ENCODE measurements at places on chromosomes 3 and 15. TPM values are rescaled to one million over a fixed set of nuclear protein-coding genes. Genes with fewer than 3 reads are reported as not detected.

Gene SH3GL3
- not detected for total RNA-seq

DNA sequence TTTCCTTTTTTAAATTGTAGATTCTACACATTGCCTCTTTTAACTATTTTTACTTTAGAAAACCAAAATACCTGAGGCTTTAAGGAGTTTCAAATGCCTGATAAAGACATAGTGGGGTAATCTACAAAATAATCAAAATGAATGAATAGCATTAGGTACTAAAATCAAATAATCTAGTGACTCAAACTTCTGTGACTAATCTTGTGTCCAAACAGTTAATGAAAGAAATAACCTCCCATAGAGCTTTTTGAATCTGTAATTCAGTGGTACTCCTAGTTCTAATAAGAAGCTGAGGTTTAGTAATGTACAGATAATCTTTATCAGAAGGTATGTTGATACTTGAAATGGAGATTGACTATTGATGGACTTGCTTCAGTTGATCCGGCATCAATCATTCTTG, 53.0 kb downstream of the DTWD1 start:
- no peak for DNase-seq

DNA sequence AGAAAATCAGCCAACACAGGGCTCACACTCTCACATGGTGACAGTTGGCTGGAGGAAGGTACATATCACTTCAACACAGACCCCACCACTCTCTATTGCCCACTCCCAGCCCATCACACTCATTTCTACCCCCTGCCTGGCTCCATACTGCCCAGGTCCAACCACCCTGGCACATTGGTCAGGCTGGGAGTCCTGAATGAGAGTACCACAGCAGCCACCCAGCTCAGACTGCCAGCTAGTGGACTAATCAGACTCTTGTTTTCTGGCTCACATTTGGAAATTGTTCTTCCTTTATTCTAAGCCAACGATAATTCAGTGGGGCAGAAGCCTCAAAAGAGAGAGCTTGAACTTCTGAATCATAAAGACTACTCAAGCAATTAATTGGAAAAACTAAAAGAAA, 20.0 kb downstream of the MRPL46 start:
- DNase-seq: no peak

Gene CPEB1
- 4.5 TPM for total RNA-seq

Gene PAQR5
- total RNA-seq: 1.0 TPM

GRCh38 chr3:135623558-135623957, 342.0 kb upstream of the PPP2R3A start:
- no peak for DNase-seq

- DNase-seq: no peak
Measured at GRCh38 chr15:70337277-70338186, 239.8 kb upstream of the TLE3 start.

- peak; percentile 1 for DNase-seq
Measured at GRCh38 chr3:168914662-168915061, 748.9 kb downstream of the MECOM start.

DNA sequence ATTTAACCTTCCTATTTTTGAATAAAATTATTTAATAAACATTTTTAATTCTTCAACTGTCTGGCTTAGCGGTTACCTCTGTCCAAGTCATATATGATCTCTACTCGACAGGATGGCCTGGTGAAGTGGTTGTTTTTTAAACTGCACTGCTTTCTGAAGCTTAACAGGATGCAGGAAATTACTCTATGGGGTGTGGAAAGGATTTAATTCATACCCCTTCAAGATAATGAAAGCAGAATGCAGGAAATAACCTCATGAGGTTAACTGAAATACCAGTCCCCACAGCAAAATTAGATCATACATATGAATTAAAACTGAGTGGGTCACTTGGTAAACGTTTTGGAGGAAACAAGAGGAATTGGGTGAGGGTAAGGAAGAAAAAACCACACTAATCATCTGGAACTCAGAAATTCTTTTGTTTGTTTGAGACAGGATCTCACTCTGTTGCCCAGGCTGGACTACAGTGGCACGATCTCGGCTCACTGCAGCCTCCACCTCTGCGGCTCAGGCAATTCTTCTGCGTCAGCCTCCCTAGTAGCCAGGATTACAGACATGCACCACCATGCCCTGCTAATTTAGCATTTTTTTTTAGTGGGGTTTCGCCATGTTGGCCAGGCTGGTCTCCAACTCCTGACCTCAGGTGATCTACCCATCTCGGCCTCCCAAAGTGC, 50.1 kb downstream of the LYSMD4 start:
- DNase-seq: no peak
